Colonic mucosa (tissue), 4 donors: ENCODE measurements at places on chromosomes 4 and X.

GRCh38 chr4:143362349-143363046 lies 25.8 kb downstream of the GAB1 start:
- DNase-seq = no peak

DNA sequence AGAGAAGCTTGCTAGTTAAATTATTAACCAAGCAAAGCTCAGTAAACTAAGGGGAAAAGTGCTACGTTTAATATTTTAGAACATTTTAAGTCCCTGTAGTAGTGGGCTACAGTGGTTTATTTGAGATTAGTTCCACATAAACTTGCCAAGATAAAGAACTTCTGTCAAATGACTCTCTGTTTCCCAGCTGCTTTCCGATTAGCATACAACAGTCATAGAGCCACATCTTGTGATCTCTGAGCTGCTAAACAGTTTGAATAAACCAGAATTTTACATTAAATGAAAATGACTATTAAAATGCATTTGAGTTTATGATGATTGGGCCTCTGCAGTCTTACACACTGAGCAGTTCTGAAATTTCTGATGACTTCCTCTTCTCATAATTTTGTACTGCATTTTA lies 568.5 kb downstream of the IQCM start:
- DNase-seq = no peak

- DNase-seq = peak; percentile 24
Observed at GRCh38 chrX:115233497-115234455, at the start of gene LRCH2. LRCH2 (minus strand) TSS chrX:115234096; CDS start chrX:115234041, 55 bp downstream.

DNA sequence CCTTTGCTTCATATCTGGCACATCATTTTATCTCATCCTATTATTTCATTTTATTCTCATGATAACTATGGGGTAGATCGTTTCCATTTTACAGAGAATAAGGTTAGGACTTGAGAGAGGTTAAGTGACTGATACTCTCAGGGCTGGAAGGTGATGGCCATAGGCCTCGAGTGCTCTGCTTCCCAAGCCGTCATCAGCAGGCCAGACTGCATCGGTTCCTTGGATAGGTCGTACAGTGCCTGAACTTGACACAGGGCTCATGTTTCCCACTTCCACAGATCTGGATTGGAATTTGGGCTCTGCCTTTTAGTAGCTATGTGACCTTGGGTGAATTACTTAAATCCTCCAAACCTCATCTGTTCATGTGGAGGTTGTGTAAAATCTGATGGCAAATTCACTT lies 81.4 kb downstream of the TMEM131L start:
- DNase-seq = no peak
